ENCODE measurements at places on chromosomes 16 and 17.

DNA sequence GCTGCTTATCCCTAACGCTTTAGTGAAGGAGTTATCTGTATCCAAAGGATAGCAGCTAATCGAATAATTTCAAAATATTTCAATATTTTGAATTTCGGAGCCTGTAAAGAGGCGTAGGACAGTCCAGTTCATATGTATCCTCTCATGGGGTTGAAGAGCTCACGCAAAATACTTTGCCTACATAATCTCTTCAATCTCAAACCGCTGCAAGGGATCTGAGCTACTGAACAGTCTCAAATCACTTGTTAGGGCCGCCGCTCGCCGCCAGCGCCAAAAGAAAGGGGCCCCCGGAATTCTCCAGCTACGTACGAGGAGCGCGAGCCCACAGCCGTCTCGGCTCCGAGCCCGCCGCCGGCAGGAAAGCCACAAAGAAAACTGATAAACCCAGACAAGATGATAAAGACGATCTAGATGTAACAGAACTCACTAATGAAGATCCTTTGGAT, 601 bp upstream of the RFWD3 start:
- DNase-seq: peak; percentile 14

DNA sequence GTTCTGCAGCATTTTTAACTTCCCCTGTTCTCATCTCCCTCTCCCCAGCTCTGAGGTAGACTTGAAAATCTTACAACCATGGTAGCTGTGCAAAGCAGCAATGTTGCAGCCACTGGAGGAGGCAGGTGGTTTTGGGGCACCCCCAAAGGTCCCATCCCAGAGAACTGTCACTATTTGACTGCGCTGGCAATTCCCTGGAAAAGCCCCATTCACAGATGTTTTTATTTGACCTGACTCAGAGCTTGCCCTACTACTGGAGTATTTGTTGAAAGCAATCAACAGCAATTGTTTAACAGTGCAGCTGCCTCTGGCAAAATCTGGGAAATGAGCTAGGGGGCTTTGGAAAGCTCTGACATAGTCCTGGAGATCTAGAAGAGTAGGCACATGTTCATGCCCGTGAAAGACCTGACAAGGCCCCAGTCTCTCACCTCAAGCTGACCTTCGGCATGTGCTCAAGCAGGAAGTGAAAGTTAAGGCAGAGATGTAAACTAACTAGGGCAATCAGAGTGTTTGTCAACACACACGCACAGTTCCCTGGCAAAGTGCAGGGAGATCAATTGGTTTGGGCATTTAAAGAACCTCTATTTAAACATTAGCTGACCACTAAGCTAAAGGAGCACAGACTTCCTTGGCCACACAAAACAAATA, 19.7 kb upstream of the PIK3R5 start:
- DNase-seq: no peak

- no peak for DNase-seq
Observed at GRCh38 chr16:275786-276232, at the start of gene RGS11. TSS of gene RGS11 (minus strand) at chr16:275944. CDS start at chr16:275911, 33 bp downstream.

DNA sequence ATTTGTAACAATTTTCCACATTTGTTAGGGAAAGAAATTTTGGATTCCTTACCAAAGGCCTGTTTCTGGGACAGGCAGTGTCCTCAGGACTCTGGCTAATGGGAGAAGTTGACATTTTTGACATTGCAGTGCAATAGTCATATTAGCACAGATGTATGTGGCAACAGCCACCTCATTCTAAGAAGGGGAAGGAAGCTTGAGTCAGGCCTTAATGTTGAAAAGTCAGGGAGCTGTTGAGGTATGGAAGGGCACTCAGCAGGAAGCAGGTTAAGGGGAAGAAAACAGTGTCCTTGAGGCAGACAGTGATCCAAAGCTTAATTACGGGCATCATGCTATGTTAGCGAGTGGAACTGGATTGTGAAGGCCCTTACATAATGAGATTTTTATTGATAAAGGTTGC, 20.9 kb downstream of the AKTIP start:
- no peak for DNase-seq

DNA sequence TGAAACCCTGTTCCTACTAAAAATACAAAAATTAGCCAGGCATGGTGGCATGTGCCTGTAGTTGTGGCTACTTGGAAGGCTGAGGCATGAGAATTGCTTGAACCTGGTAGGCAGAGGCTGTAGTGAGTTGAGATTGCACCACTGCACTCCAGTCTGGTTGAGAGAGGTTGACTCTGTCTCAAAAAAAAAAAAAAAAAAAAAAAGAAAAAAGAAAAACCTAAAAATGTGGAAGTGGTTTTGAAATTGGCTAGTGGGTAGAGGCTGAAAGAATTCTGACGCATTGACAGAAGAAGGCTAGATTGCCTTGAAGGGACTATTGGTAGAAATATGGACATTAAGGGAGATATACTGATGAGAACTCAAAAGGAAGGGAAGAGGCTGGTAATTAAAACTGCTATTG, 33.6 kb upstream of the CPPED1 start:
- DNase-seq: no peak

DNA sequence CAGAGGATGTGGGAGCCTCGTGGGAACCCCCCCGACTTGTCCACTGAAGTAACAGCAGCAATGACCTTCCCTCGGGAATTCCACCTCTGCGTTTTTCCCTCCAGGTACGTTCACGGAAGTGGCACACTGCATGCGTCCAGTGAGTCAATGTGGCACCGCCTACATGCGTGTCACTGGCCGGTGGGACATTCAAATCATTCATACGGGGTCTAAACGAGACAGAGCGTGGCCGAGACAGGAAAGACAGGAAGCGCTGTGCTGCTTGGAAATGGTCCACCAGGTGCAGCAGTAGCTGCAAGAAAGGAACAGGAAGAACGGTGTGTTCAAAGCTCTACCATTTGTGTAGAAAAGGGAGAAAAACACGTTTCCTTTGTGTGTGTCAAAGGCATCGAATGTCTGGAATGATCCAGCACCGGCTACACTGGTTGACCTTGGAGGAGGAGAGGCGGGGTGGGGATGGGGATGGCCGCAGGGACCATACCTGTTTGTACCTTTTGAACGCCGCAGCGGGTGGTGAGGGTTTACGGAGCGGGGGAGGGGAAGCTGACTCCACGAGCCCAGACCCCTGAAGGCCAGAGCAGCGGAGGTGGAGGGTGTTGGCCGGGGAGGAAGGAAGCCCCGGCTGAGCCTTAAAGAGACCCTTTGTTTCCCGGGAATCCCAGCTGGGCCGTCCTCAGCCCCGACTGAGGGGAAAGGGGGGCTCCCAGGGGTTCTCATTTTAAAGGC, 1.7 kb upstream of the PGAP6 start:
- peak; percentile 42 for DNase-seq

- no peak for DNase-seq
Observed at GRCh38 chr17:77657839-77658238, 300.7 kb upstream of the TNRC6C start.

DNA sequence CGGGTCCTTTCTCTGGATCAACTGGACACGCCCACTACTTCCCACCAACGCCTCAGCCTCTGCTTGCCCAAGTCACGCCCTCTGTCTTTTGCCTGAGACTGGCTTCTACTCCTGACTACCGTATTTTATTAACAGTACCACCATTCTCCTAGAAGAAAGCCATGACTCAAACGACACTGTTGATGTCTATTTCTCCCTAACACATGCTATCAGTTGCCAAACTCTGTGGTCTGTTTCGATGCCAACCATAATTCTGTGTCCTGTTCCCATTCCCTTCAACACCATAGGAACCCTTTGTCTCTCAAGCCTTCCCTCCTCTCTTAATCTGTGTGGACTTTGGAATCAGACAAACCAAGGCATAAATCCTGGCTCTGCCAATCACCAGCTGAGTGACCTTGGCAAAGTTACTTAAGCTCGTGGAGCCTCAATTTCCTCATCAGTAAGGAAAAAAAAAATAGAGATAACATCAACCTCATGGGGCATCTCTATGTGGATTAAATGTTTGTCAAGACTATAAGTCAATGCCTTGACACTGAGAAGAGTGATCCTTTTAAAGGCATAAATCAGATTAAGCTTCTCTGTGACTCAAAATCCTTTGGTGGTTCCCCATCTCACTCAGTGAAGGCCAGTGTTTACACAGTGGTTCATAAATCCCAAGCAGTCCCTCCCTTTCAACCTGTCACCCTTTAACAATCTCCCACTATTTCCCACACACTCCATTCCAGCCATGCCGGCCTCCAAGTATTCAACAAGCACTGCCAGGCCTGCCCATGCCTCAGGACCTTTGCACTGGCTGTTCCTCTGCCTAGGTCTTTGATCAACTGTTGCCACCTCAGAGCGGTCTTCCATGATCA, 45.6 kb downstream of the ERN1 start:
- DNase-seq: no peak

GRCh38 chr17:62343764-62344270, 36.5 kb upstream of the EFCAB3 start:
- DNase-seq: no peak

DNA sequence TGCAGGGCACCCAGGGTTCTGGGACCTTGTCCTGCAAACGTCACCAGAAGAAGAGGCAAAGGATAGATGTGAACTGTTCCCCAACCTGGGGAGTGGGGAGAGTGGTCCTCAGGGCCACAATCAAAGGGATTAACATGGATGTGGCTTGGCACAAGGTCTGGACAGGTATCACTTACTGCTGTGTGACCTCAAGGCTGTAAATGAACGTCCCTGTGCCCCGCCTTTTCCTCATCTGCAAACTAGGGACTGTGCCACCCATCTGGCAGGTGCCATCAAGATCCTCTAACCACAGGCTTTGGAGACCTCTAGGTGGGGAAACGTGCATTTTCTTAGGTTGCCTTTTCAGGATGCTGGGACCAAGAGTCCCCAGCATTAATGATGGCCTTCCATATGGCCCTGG, 25.1 kb downstream of the SLC5A10 start:
- DNase-seq: no peak

GRCh38 chr16:28513484-28514181, 7.0 kb upstream of the IL27 start:
- no peak for DNase-seq

- DNase-seq: no peak
Observed at GRCh38 chr17:17572010-17572785, 19.3 kb downstream of the PEMT start.
